ENCODE measurements at places on chromosomes 4 and X. TPM values are rescaled to one million over a fixed set of nuclear protein-coding genes. Genes with fewer than 3 reads are reported as not detected.

The FGF2 gene
- 9.8 TPM for total RNA-seq

The PNMA3 gene
- total RNA-seq: 0.48 TPM

- no peak for DNase-seq
Observed at GRCh38 chr4:99783940-99784339, 32.7 kb upstream of the DAPP1 start.

GRCh38 chrX:40266490-40267333, 169.0 kb upstream of the BCOR start:
- DNase-seq: peak; percentile 86

- DNase-seq: no peak
Observed at GRCh38 chr4:22521240-22521639, 5.4 kb upstream of the ADGRA3 start.

All from cardiac septum (tissue), 1 donor.